ENCODE measurements at places on chromosomes 7 and 10. TPM values are rescaled to one million over a fixed set of nuclear protein-coding genes. Genes with fewer than 3 reads are reported as not detected.

DNA sequence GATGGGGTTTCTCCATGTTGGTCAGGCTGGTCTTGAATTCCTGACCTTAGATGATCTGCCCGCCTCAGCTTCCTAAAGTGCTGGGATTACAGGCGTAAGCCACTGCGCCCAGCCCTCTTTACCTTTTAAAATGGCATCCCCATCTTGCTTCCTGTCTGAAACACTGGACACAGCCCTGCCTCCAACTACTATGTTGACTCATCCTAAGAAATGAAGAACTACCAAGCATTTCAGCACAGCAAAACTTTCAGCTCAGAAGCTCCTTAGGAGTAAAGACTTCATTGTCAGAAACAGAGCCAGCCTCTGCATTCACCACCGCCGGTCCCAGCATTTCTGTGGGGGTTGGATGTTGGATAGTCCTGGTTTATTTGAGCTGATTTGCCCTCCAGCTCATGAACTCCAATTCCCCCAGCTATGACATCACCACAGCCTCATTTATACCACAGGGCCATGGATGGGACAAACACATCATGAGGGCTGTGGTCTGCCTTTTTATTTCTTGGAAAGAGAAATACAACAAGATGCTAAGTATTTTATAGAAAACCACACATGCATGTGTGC lies 123.5 kb downstream of the ADCY1 start:
- DNase-seq = no peak

DNA sequence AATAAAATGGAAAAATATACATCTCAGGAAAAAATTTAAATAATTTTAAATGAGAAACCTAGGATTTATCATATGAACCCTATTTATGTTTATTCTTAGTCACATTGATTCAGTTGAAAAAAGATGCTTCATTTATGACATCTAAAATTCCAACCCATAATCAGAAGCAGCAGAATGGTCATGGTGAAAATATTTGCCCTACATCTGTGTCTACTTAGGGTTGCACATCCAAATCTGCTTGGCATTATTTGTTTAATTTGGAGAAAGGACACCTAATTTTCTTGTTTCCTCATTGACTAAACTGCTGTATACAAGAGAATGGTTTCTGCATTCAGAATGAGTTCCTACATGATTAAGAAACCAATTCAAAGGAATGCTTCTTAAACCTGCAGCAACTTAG lies 72.9 kb upstream of the SKAP2 start:
- DNase-seq = no peak

GRCh38 chr7:141452911-141453310 lies 98.3 kb upstream of the AGK start:
- peak; percentile 62 for DNase-seq

DNA sequence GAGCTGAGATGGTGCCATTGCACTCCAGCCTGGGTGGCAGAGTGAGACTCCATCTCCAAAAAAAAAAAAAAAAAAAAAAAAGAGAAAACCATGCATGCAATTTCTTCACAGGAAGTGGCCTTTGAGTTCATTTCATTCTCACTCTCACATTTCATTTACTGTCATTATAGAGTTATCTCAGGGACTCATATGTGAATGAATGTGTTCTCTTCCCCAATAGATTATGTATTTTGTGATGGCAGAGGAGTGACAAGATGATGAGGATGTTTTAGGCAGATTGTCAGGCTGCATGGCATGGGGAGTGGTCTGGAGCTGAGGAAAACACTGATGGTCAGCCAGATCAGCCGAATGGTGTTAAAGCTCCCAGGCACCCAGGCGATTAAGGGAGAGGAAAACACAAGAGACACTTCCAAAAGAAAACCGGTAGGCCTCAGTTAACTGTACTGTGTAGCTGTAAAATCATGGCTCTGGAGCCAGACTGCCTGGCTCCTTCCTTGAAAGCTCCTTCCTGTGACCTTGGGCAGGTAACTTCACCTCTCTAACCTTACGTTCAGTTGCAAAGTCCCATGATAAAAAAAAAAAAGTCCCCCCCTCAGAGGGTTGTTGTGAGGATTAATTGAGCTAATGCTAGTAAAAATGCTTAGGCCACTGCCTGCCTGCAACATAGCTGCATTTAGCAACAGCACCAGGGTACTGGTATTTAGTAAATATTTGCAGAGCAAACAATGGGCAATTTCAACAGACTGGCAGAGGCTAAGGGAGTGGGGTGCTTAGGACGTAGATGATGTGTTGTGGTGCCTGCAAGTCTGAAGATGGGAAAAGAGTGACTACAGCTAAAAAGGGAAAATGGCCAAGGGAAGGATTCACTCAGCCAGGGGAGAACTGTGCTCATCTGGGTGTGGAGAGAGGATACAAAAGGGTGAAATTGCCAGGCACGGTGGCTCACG lies 6.9 kb downstream of the FRAT2 start:
- no peak for DNase-seq

DNA sequence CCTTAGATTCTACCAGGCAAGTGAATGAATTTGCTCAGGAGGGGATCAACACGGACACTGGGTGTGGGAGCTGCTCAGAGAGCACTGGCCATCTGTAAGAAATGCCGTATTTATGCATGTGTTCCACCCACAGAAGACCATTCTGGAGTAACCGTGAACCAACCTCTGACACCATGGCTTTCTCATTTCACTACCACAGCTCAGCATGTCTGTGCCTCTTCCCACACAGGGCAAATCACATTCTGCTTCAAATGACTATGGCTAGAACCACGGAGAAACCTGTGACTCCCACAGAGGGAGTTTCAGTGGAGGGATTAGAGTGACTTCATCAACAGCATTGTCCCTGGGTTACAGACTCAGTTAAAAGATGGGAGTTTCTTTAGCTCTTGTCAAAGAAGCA lies 893.4 kb downstream of the XPNPEP1 start:
- DNase-seq = no peak

DNA sequence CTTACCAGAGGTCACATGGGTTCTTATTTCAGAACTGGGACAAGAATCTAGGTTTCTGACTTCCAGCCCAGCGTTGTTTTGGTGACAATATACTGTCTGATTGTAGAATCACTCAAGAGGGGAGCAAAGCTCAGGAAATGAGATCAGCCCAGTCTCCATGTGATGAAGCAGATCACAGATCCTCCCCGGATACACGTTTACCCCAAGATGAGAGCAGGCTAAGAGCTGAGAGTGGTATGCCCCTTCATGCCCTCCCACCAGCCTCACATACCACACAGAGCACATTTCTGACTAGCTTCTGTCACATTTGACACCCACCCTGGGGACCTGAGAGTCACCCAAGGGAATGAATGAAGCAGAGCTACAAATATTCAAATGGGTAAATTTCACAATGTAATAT lies 27.1 kb upstream of the PRKCQ start:
- DNase-seq = peak; percentile 64

DNA sequence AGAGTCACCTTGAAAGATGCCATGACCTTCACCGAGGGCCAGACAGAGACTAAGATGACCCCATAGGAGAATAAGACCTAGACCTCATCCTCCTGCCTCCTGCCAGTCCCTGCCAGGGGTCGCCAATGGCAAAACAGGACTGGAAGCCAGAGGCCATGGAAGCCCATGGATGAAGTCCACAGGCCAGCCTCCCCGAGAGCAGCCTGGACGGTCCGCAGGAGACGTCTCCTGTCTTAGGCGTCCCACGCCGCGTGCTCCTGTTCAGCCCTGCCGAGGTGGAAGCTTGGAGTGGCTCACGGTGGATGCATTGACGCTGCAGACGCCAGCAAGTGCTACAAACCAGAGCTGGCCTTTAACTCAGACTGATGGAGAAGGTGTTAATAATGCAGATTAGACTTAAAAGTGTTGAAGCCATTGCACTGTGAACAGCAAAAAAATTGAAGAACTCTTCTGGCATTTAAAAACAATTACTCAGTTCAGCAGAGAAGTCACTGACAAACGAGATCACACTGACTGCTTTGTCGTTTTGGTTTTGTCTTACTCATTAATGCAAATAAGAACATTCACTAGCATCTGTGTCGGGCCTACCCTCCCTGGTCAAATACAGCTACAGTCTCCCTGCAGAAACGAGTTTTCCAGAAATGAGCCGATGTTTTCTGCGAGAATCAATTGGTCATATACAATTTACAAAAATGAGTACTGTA lies 38.1 kb upstream of the FAM20C start:
- no peak for DNase-seq

DNA sequence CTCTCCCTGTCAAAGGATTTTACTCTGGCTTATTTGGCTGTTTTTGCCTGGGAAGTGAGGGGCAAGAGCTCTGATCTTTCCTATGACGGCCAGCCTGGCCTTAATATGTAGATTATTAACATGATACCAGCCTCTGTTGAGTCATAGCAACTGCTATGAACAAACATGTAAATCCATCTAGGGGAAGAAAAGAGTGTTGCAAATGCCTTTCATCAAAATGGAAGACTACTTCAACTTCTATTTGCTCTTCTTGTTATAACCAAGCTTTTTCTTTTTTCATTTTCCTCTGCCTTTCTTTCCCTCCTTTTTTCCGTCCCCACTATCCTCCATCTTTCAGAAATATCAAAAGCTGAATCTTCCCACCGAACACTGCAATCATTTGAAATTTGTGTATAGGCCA lies 46.6 kb downstream of the BTRC start:
- DNase-seq = no peak

- no peak for DNase-seq
These were observed 86.8 kb downstream of the COBL start for GRCh38 chr7:51229620-51230323.

DNA sequence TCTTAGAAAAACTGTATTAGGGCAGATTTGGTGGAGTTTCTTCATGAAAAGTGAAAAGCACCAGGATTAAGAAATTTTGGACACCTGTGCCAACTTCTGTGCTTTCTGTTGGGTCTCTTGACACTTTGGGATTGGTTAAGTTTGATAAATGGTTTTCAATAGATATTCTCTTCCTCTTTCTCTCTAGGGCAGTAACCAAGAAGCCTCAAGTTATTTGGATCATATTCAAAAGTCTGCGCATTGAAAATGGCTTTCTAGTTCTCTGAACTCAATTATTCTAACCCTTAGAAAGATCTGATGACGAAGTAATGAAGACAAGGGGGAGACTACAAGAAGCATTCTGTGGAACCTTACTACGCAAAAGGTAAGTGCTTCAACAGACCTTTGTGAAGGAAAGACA lies 144.0 kb upstream of the CCDC6 start:
- DNase-seq = no peak

DNA sequence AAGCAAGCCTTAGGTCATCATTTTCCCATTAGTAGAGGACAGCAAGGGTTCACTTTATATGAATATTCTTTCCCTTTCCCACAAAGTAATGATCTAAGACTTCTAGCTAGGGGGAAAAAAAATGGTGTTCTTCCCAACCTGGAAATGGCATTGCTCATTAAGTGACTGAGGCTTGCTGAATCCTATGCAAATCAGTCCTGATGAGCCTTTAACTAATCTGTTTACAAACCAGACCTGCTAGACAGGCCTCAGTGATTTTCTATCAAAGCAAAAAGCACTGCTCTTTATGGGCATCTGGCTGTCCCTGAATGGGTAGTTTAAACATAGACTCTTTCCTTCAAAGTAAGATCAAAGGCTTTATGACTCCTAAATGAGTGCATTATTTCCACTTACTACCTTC lies 146.3 kb downstream of the HIBADH start:
- no peak for DNase-seq

DNA sequence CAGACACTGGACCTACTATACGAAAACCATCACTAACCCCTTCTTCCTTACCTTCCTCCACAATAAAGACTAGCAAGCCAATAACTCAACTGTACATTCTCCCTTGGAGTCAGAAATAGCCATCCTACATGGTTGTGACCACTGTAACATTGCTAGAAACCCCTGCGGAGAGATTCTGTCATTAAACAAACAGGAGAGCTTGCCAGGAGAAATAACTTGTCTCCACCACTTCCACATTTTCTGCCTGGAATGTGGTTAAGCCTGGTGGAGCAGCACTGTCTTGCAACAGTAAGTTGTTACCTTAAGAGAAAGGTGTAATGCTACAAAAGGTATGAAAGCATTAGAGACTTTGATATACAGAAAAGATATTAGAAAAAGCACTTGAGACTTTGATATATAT lies 45.8 kb downstream of the THSD7A start:
- no peak for DNase-seq

The CALHM1 gene
- total RNA-seq = not detected

The PAPSS2 gene
- total RNA-seq = 0.53 TPM

The ZPBP gene
- not detected for total RNA-seq

The CYP3A7 gene
- not detected for total RNA-seq

The GIMAP1 gene
- 9.3 TPM for total RNA-seq

The CAMK2G gene
- 25.0 TPM for total RNA-seq

The GPR85 gene
- total RNA-seq = not detected

The DEPP1 gene
- total RNA-seq = 0.23 TPM
